Activated effector memory CD4-positive, alpha-beta T cell treated with anti-CD3 and anti-CD28 coated beads, Interleukin-2, amount 50 U/mL, for 16 hours (primary cell): ENCODE measurements at places on chromosomes 1 and 21.

DNA sequence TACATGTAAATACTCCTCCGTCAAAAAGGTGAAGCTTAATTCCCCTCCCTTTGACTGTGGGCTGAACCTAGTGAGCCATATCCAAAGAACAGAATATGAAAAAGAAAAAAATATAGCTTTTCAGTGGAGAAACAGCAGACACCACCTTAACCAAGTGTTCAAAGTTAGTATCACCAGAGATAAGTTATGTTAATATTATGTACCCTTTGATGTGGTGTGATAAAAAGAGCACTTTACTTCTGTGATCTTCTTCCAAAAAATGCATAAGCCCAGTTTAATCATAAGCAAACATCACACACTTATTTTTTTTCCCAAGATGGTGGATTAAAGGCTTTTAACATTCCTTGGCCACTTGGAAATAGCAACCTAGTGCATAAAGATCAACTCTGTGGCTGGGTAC, 79.4 kb downstream of the SEC16B start:
- no peak for DNase-seq

DNA sequence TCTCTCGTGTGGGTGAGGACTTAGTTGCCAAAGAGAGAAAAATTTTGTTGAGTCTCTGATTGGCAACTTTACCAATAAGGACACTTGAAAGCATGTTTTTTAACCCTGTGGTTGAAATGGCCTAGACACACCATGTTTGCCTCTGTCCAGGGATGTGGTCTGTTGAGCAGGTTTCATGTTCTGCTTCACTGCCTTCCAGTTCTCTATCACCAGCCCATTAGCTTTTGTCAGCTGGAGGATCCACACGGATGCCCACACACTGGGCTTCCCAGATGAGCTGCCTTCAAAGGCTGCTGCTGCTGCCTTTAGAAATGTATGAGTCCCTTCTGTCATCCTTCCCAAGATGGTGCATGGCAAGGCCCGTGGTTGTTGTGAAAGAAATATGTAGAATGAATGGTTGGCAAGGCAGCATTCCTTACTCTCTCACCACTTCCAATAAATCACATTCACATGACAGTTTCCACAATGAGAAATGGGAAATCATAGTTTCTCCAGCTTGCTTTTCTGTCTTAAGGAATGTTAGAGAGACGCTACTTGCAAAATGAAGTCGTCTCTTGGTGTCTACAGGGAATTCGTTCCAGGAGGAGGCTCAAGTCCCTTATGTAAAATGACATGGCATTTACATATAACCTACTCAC, 108.2 kb upstream of the SLC35F3 start:
- DNase-seq = no peak

GRCh38 chr21:20258542-20258941, 739.7 kb upstream of the NCAM2 start:
- no peak for DNase-seq

- no peak for DNase-seq
These were observed 1178.6 kb downstream of the MRPL39 start for GRCh38 chr21:24428591-24429199.

DNA sequence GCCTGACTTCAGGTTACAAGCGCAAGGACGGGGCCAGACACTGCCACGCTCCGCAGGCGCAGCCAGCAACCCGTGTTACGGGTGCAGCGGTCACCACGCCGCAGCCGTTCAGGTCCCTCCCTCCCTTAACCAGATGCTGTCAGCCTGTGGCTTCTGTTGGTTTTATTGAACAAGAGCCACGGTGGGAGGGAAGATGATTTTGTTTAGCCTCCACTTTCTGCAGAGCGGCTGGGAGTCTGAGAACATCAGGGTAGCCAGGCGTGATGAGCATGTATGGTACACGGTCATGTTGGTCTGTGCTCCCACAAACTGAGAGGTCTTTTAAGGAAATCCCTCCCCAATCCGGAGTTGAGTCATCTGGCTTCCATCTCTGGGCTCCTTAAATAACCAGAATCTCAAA, 18.5 kb upstream of the ADARB1 start:
- DNase-seq = no peak
